ENCODE measurements at places on chromosomes 12 and 14. TPM values are rescaled to one million over a fixed set of nuclear protein-coding genes. Genes with fewer than 3 reads are reported as not detected.
A peak's percentile ranks its signal among the peaks of the same experiment; 100 is the strongest.

The KSR2 gene
- total RNA-seq = 0.33 TPM

DNA sequence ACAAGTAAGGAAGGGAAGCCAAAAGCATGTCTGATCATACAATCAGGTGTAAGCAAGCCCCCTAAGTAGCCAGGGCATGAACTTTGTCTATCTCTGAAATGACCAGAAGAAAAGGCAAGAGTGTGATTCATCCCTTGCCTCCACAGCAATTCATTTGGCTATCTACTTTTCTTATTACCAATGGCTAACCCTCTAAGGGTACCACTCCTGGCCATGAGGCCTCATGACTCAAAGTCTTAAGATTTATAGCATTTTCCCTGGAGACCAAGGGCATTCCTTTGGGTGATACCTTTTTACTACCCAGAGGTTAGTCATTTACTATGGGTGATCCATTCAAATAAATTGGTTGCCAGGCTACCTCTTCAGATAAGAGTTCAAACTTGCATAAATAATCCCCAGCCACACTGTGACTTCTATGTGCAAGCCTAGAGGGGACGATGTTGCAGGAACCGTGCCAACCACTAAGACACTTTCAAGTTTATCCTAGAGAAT, 1.5 kb upstream of the LGALS3 start:
- H3K27me3 ChIP-seq = no peaks in the 10 kb centered on the region
- no peaks in the 10 kb centered on the region for H3K36me3 ChIP-seq
- no peak for DNase-seq
- H3K4me1 ChIP-seq = peaks cover 8% of the 10 kb centered on the region
- H3K4me3 ChIP-seq = no peak overlapping the region
- peak overlapping the region; percentile 99 for H3K27ac ChIP-seq

- H3K4me1 ChIP-seq = no peaks in the 10 kb centered on the region
- no peak overlapping the region for H3K27ac ChIP-seq
- H3K27me3 ChIP-seq = peaks cover 3% of the 10 kb centered on the region
- no peaks in the 10 kb centered on the region for H3K36me3 ChIP-seq
- no peak for DNase-seq
- H3K4me3 ChIP-seq = no peak overlapping the region
These were observed 103.6 kb upstream of the ESRRB start for GRCh38 chr14:76272349-76272748.

GRCh38 chr12:14148489-14149270, 167.3 kb upstream of the GRIN2B start:
- no peaks in the 10 kb centered on the region for H3K4me1 ChIP-seq
- H3K27ac ChIP-seq = no peak overlapping the region
- no peak for DNase-seq
- no peak overlapping the region for H3K4me3 ChIP-seq
- H3K36me3 ChIP-seq = no peaks in the 10 kb centered on the region

- H3K27me3 ChIP-seq = no peaks in the 10 kb centered on the region
- no peak for DNase-seq
- no peaks in the 10 kb centered on the region for H3K4me1 ChIP-seq
- no peak overlapping the region for H3K27ac ChIP-seq
These were observed 14.2 kb downstream of the GZMH start for GRCh38 chr14:24595073-24595808.

The MSI1 gene
- total RNA-seq = not detected

GRCh38 chr14:102591372-102591943, 991 bp upstream of the RCOR1 start:
- H3K27ac ChIP-seq = peak overlapping the region; percentile 98
- no peaks in the 10 kb centered on the region for H3K36me3 ChIP-seq
- peak overlapping the region; percentile 95 for H3K4me3 ChIP-seq
- H3K27me3 ChIP-seq = no peaks in the 10 kb centered on the region

The MRPS35 gene
- total RNA-seq = 37.7 TPM

DNA sequence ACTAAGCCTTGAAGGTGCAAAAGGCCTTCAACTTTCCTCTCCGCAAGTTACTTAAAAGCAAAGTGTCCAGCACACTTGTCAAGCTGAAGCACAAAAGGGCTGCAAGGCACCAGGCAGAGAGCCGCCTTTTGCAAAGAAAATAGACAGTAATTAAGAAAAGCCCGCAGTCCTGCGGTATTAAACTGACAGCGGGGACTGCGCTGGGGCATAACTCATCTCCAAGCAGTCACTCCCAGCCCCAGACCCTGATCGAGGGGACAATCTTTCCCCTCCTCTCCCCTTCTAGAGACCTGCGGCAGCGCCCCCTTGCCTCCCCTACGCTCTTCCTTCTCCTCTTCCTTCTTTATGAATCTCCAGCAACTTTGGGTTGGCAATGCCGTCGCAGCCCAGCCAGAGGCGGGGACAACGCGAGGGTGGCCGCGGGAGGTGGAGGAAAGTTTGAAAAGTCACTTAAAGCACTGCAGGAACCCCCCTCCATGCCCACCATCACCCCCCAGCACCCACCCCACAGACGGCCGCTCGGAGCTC, 200.9 kb upstream of the CAND1 start:
- H3K27ac ChIP-seq = no peak overlapping the region
- DNase-seq = no peak
- peak overlapping the region; percentile 51 for H3K4me3 ChIP-seq

GRCh38 chr12:118292836-118293235, 79.9 kb downstream of the TAOK3 start:
- DNase-seq = no peak
- H3K36me3 ChIP-seq = no peaks in the 10 kb centered on the region
- H3K4me1 ChIP-seq = no peaks in the 10 kb centered on the region
- H3K27me3 ChIP-seq = no peaks in the 10 kb centered on the region
- no peak overlapping the region for H3K4me3 ChIP-seq

DNA sequence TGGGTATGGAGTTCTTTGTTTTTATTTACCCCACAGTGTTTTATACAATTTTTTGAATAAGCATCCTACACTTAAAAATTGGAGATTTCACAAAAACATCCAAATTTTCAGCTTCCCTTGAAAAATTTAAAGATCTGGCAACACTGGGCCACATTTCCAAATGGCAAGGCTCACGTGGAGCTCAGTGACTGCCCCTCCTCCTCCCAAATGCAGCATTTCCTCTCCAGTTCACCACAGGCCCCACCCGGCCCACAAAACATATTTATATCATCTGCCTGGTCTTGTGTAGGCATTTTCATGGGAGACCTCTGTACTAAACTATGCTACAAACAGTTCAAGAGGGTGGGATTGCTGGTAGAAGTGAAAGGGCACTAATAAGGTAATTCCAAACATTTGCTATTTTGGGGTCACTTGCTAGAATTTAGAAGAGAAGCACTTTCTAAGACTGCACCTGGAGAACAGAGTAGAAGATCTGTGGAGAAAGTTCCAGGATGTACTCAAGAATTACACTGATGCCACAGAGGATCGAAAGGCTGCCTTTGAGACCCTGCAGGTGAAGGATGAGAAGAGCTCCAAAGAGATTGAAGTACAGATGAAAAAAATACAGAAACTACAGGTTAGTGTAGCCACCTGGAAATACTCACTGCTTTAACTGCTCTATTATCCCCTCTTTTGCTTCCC, 7.3 kb downstream of the FKBP11 start:
- no peaks in the 10 kb centered on the region for H3K36me3 ChIP-seq
- H3K27me3 ChIP-seq = no peaks in the 10 kb centered on the region
- DNase-seq = no peak
- H3K4me1 ChIP-seq = no peaks in the 10 kb centered on the region
- H3K4me3 ChIP-seq = no peak overlapping the region
- no peak overlapping the region for H3K27ac ChIP-seq

DNA sequence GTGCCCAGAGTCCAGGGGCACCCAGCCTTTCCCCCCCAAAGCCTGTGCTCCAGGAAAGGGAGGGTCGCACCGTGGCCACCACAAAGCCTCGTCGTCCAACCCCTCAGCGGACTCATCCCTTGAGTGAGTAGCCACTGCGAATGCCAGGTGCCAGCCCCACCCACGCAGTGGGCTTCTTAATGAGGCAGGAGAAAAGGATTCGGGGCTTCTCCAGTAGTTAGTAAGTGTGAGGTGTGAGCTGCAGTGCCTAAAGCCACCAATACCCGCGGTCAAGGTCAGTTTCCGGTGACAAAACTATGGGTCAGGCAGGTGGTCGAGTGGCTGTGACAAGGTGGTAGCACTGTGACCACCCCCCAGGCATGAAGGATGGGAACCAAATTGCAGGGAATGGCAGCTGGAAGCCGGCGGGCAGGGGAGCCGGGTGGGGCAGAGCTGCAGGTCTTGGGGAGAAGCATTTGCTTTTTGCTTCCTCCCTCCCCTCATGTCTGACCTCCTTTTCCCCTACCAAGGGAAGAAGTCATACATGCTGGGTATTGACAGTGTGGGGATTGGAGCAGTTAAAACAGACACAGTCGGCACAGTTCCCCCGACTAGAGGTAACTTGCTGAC, 8.0 kb downstream of the RAN start:
- H3K27ac ChIP-seq = no peak overlapping the region
- no peaks in the 10 kb centered on the region for H3K4me1 ChIP-seq

DNA sequence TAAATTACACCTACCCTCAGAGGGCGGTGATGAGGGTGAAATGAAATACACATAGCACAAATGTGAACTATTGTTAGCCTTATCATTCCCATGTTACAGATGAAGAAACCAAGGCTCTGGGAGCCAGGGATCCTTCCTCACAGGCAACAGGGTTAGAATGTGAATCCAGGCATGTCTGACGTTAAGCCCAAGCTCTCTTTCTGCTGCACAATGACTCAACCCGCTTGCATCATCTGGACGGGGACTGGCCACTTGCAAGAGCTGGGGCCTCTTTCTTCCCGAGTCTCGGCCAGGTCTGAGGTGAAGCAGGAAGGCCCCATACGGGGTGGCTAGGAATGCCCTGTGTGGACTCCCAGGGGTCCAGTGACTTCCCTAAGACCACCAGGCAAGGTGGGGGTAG, 105.2 kb downstream of the RBM19 start:
- H3K27me3 ChIP-seq = no peaks in the 10 kb centered on the region
- no peak overlapping the region for H3K27ac ChIP-seq
- no peak overlapping the region for H3K4me3 ChIP-seq
- DNase-seq = no peak
- no peaks in the 10 kb centered on the region for H3K4me1 ChIP-seq
- no peaks in the 10 kb centered on the region for H3K36me3 ChIP-seq

DNA sequence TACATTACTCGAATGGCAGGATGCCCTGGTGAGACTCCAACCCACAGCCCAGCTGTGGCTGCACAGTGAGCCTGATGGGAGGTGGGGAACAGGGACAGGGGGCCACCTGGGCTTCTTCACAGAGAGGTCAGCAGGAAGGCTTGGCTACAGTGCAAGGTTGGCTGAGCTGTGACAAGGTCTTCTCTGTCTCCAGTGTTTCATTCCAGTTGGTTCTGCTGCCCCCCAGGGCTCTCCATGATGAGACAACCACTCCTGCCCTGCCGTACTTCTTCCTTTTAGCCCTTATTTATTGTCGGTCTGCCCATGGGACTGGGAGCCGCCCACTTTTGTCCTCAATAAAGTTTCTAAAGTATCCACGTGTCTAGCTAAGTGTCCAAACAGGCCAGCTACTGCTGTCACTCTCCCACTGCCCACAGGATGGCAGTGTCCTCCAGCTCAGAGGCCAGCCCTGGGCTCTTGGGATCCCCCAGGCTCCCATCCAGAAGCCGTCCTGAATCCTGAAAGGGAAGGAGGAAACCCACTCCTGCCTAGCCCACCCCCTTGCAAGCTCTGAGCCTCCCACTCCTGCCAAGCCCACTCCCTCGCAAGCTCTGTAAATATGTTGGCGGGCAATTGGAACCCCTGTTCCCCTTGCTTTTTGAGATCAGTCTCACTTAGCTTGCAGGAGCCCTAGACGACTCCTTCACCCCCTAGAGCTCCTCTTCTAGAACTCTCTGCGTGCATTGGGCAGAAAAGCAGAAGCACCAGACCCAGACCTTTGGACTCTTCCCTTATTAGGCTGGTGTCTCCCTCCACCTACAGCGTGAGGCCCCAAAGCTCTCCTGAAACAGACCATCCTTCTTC, 5.4 kb downstream of the C1QL4 start:
- H3K27me3 ChIP-seq = peaks cover 26% of the 10 kb centered on the region
- H3K27ac ChIP-seq = no peak overlapping the region
- DNase-seq = peak; percentile 69
- H3K4me3 ChIP-seq = no peak overlapping the region

GRCh38 chr14:58131386-58131785, 20.6 kb downstream of the ARMH4 start:
- H3K4me1 ChIP-seq = no peaks in the 10 kb centered on the region
- H3K27ac ChIP-seq = no peak overlapping the region
- H3K36me3 ChIP-seq = no peaks in the 10 kb centered on the region
- no peak overlapping the region for H3K4me3 ChIP-seq
- H3K27me3 ChIP-seq = no peaks in the 10 kb centered on the region
- no peak for DNase-seq

DNA sequence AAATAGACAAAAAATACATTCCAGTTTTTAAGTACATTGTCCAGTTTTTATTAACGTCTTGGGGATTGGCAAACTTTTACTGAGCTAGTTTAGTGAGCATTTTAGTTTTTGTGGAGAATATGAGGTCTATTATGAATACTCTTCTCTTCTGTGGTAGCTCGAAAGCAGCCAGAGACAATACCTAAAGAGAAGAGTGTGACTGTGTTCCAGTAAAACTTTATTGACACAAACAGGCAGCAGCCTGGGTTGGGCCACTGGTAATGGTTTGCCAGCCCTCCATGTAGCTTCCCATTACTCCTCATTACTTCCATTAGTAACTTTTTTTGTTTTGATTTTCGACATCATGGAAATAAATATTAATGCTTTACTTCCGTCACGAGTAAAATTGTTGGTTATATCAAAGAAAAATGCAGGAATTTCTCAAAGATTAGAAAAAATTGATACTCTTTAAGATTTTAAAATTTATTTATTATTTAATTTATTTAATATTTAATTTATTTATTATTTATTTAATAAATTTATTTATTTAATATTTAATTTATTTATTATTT, 19.6 kb downstream of the RMST start:
- no peak overlapping the region for H3K27ac ChIP-seq
- no peak for DNase-seq
- no peaks in the 10 kb centered on the region for H3K36me3 ChIP-seq

DNA sequence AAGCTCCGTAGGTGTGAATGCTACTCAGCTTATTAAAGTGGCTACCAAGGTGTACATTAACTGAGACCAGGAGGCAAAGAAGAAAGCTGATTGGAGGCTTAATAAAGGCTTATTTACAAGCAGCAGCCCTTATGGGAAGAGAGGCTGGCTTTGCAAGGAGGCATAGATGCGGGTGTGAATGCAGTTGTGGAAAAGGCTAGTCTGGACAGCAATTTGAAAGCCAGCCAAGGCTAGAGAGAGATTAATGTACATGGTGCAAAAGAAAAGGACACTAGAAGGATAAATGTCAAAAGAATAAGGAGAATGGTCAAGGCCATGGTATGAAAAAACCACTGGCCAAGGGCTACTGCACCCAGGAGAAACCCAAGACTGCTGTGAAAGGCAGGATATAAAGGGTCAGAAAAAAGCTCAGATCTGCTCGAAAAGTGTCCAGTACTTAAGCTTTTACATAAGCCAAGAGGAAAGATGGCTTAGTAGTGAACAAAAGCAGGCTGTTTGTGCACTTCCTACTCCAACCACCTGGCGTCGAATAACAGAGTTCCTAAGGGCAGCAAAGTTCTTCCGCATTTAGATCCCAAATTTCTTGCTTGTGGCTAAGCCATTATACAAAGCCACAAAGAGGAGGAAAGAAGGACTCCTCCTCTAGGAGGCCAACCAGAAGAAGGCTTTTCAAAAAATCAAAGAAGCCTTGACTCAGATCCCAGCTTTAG, 24.0 kb downstream of the KLRK1 start:
- H3K27me3 ChIP-seq = no peaks in the 10 kb centered on the region
- DNase-seq = no peak
- peak overlapping the region; percentile 88 for H3K4me3 ChIP-seq
- H3K27ac ChIP-seq = peak overlapping the region; percentile 97

The CABP1 gene
- not detected for total RNA-seq
